ENCODE measurements at places on chromosomes 12 and 14.

DNA sequence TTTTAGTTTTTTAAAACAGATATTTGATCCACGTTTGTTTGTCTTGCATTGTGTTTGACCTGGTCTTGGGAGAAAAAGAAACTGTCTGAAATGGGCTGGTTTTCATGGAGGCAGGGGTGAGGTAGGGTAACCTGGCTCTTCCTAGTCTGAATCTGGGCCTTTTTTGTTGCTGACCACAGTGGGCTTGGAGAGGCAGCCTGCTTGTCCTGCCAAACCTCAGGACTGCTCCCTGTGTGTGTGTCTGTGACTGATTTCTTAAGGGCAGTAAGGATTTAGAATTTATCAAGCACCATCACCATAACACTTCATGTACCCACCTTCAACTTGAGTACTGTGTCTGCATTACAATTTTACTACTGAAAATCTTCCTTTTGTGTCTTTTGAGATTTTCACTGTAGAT, 28.5 kb downstream of the DAAM1 start:
- no peak for DNase-seq

- DNase-seq: no peak
Observed at GRCh38 chr12:77837876-77838291, 7.2 kb downstream of the NAV3 start.

DNA sequence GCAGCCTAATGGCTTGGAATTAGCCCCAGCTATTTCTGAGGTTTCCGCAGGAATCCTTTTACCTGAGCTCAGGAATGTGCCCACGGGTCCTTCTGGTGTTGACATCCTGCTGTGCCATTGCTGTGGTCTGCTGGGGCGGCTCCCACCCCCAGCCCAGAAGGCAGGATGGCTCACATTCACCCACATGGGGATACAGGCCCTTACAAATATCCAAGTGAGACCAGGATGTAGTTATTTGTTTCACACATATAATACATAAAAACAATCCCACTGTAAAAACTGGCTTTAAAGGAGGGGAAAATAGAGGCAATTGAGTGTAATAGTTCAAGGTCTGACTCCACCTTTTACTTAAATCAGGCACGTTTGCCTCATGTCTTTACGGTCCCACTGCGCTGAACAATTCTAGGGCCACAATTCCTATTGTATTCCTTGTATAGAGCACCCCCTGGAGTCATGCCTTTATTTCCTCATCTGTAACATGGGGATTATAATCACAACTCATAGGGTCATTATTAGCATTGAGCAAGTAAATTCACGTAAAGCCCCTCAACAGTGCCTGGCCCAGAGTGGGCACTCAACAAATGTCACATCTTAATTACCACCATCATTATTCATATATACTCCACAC, 57.2 kb upstream of the FICD start:
- DNase-seq: no peak

- DNase-seq: no peak
Observed at GRCh38 chr14:76329951-76330350, 46.0 kb upstream of the ESRRB start.

DNA sequence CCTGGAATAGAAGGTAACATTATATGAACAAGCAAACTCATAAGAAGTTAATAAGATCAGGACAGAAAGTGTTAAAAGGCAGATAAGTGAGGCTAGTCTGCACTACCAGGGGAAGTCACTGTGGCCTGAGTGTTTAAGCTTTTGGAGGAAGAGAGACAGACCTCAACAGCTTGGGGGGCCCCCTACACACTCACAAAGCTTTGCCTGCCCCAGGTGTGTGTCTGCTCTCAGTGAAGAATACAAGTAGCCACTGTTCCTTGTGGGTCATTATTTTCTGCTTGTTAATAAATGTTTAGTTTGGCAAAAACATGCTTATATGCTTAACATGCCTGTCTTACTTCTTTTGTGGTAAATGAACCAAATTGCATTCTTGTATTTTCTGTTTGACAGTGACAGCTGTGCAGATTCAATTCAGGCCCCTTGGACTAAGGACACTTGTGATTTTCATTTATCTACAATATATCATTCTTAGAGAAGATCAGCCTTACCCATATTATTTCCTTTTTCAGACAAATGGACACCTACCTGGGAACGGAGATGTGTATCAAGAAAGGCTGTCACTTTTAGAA, 50.7 kb upstream of the C12orf71 start:
- no peak for DNase-seq

GRCh38 chr12:31321897-31322228, 4.1 kb downstream of the SINHCAF start:
- no peak for DNase-seq

GRCh38 chr12:124053851-124054250, 80.8 kb downstream of the ZNF664 start:
- DNase-seq: no peak

DNA sequence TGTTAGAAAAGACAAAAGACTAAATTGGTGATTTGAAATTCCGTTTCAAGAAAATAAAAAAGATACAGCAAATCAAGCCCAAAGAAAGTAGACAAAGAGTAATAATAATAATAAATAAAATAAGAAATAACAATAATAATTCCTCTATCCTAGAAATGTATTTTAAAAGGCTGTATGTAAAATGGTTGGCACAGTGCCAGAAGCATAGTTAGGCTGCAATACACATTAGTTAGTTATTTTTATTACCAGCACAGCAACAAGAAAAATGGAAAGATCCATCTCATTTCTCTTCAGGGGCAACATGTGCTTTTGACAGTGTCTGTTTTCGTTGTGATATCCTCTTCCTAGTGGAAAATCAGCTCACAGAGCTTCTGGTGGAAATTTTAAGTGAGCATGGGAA, 174.1 kb upstream of the TMTC1 start:
- no peak for DNase-seq

DNA sequence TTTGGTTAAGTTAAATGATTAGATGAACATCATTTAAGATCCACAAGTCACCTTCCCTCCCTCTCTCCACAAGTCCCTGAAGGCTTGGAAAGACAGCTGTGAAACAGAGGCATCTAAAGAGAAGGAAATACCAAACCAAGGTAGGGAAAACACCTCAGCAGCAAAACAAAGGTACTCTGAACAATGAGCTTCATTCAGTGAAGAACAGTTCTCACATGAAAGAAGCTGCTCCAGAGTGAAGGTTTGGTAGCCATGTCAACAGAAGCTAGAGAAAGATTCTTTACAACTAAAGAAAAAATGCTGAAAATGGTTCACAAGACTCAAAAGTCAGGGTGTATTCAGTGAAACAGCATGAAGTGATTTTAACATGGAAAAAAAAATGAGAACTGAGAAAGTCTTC, 69.4 kb downstream of the FGD6 start:
- DNase-seq: no peak

DNA sequence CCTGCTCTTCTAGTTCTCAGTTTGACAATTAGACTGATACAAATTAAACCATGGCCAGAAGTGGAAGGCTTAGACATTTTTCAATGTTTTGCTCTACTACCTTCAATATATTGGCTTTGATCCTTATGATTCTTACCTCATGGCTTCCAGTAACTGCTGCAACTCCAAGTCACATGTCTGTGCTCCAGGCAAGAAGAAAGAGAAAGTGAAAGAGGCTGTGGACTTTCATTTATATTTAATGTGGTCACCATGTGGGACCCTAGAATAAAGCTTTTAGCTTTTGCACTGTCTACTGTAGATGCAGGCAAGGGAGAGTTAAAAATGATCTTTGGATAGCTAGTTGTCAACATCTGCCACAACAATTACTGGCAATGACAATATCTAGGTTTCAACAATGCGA, 214.3 kb upstream of the PDE3A start:
- no peak for DNase-seq

GRCh38 chr12:57618966-57619433, 7.8 kb downstream of the ARHGEF25 start:
- no peak for DNase-seq

- no peak for DNase-seq
Observed at GRCh38 chr14:53927171-53927570, 29.5 kb downstream of the BMP4 start.

DNA sequence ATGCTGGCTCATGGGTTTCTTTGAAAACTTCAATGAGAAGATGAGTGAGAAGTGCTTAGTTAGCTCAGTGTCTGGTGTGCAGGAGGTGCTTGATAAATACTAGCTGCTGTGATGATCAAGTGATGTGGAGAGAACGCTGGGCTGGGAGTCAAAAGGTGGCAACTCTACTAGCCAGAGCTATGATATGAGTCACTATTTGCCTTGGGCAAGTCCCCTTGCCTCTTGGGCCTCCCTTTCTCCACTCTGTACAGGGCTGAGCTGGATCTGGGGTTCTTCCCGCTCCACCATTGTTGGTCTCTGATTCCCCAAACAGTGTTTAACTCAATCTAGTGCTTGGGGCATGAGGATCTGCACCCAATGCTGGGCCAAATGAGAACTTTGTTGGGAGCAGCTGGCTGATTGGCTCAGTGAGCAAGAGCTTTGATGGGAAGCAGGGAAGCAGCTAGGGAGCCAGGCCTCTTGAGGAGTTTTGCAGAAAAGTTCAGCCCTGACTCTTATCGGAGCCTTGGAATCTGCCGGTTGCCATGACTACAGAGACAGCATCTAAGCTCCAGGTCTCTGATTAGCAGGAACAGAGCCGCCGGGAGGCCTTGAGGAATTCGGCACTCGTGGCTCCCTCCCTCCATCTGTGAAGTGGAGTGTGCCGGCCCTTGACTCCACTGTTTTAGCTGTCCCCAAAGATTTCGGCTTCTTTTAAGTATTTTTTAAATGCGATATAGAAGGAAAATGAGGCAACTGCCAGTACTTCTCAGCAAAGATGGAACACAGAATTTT, 82.1 kb upstream of the HSPB8 start:
- no peak for DNase-seq

DNA sequence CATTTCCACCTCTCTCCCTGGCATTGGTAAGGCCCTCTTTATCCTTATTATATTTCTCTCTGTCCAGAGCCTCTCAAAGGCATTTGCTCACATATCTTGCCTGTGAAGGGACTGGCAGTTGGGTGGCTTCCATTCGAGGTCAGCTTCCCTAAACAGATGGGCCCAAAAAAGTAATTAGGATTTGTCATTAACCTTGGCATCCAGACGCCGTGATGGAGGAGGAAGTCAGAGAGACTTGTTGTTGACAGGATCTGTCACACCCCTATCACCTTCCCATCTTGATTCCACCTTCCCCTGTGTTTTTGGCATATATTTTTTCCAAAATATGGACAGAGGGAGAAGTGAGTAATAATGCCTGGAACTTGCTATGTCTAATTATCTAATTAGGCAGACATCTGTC, 54.0 kb upstream of the OAS1 start:
- no peak for DNase-seq

- DNase-seq: no peak
Observed at GRCh38 chr14:50910495-50911420, 33.5 kb downstream of the PYGL start.

GRCh38 chr12:16260206-16260605, 17.3 kb downstream of the SLC15A5 start:
- no peak for DNase-seq

- DNase-seq: no peak
Observed at GRCh38 chr12:75825686-75826085, 205.9 kb downstream of the PHLDA1 start.

GRCh38 chr12:31315044-31315715, 10.8 kb downstream of the SINHCAF start:
- no peak for DNase-seq

GRCh38 chr12:26281320-26281719, 85.9 kb downstream of the SSPN start:
- no peak for DNase-seq

DNA sequence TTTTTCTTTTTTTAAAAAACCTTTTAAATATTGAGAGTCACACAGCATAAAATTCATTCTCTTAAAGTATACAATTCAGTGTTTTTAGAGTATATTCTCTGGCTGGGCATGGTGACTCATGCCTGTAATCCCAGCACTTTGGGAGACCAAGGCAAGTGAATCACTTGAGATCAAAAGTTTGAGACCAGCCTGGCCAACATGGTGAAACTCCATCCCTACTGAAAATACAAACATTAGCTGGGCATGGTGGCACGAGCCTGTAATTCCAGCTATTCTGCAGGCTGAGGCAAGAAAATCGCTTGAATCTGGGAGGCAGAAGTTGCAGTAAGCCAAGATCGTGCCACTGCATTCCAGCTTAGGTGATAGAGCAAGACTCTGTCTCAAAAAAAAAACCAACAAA, 68.4 kb upstream of the BCAT1 start:
- DNase-seq: no peak

DNA sequence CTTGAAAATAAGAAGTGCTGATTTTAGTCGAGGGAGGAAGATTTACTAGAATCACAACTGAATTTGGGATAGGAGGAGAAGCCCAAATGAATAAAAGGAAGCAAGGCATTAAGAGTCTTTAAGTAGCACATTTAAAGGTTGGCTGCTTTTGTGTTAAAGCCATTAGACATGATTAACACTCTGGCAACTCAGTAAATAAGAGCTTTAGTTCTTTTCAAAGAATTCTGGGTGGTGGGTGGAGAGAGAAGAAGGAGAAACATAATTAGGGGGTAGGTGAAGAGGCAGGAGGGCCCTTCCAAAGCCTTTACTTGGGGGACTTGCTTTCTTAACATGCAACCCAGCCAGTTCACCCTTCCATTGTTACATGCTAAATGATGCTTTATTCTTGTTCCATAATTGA, 284.6 kb upstream of the SEL1L start:
- no peak for DNase-seq

- peak; percentile 4 for DNase-seq
Observed at GRCh38 chr14:96275177-96276112, 19.4 kb downstream of the BDKRB1 start.

DNA sequence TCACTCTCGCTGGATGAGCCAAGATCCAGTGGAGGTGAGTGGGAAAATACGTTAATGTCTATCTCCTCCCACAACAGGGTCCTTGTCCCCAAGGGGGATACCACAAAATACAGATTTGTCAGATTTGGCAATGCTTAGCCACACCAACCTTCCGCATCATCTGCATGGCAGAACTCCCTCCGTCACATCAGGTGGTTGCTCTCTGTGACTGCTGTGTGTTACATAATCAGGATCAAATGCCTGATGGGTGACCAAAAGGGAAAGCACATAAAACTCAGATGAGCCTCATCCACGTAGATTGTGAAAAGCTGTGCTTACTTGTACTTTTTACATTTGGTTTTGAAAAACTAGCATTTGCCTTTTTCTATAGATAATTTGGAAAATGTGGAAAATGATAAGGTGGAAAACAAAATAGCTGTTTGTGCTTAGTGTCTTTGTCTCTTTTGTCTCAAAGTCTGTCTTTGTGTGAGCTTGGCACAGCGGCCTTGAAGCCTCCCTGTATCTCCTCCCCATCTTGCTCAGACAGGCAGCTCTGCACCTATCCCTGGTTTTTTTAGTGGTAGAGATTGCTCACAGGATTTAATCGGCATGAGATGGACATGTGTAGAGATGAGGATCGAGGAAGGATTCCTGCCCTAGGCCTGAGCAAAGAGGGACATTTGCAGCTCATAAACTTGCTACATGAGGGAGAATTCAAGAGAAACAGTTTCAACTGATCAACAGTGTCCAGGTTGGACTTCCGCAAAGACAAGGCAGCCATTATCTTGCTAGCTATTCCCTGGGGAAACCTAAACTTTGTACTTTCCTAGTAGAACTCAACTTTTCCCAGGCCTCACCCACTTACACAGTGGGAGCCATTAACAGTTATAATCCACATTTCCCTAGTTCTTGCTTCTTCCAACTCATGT, 3.6 kb upstream of the FGF6 start:
- no peak for DNase-seq

- no peak for DNase-seq
Observed at GRCh38 chr14:41423503-41423902, 183.2 kb upstream of the LRFN5 start.
